SK-N-MC (cell line): ENCODE measurements at places on chromosomes 6 and 20.

- DNase-seq = no peak
These were observed 31.1 kb downstream of the RNF217 start for GRCh38 chr6:124993327-124993726.

DNA sequence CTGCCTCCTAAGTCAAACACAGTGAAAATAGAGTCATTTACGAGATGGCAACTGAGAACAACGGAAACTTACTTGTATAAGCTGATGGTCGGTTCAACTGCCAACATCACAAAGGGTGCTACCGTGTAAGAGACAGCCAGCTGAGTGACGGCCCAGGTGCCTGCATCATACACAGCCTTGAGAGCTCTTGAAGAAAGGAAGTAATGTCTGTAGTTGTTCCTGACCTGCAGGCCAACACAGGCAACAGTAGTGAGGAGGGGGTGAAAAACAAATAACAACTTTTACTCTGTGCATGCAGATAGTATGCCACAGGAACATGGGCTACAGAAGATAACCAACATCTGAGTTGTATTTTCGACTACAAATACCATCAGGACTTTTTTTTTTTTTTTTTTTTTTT is 102.7 kb downstream of the MBOAT1 start:
- no peak for DNase-seq

GRCh38 chr6:137452333-137452894 is 41.8 kb downstream of the OLIG3 start:
- no peak for DNase-seq

- no peak for DNase-seq
These were observed 161.8 kb downstream of the KCNQ5 start for GRCh38 chr6:72783666-72784065.

- DNase-seq = peak; percentile 66
These were observed 13.4 kb upstream of the TNFAIP3 start for GRCh38 chr6:137853569-137854213.

DNA sequence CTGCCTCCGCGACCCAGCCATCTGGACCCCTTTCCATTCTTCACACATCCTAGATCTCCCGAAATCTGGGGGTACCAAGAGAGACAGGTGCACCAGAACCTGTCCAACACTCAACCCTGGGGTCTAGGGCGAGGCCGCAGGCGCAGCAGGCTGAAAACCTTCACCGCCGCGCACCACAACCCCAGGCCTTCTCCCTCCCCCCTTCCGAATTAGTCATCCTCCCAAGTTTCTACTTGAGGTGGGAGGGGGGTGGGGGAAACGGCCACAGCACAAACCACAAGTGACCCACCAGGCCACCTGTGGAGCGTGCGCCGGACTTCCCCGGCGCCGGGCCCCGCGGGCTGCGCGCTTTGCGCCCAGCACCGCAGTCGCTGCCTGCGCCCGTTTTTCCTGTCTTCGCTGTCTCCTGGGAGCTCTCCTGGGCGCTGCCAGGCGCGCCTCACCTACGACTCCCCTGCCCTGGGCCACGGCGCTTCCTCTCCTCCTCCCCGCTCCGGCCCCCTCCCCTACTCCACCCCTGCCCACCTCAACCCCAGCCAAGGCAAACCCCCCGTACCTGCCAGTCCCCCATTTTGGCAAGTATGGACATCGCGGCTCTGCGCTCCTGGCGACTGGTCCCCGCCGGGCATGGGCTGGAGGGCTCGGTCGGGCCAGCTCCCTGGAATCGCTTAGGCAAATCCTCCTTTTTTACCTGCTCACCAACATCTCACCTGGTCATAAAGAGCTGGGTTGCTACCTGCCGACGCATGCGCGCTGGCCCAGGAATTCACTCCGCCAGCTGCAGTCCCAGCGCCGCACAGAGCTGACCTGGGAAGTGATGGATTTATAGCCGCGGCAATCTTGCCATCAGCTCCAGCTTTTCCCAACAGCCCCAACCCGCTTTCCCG is 4.2 kb upstream of the TFAP2A start:
- DNase-seq = no peak

DNA sequence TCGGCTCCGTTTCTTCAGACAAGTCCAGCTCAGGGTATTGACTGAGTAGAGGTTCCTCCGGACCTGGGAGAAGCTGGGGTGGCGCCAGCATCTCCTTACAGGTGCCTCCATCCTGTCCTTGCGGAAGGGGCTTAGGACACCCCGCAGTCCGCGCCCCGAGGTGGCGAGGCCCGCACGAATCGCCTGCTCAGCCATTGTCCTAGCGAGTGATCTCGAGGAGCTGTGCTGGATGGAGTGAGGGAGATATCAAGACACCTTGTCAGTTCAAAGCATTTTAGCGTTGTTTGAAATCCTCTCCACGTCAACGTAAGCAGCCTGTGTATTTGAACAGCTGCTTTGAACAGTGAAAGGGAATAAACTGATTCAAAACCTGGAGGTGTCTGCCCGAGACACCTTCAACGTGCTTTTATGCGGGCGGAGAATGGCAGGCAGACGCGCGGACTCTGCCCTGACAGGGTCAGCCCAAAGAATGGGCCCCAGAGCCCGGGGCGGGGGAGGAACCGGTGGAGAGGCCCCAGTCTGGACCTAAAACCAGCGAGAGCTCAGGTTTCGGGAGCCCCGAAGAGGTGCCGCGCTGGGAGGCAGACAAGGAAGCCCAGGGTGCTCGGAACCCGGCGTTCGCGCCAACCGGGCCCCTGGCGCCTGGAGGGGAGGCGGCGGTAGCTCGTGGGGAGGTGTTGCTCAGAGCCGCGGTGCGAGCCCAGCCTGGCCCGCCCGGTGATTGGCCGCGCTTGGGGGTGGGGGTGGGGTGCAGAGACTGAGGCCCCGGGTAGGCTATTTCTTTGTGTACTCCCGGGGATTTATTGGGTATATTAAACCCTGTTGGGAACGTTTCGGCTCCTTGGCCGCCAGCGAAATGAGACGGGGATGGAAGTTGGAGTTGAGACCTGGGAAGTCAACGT is 3.1 kb upstream of the POU3F2 start:
- DNase-seq = no peak

GRCh38 chr6:144644776-144645175 is 359.6 kb downstream of the UTRN start:
- DNase-seq = no peak

- no peak for DNase-seq
These were observed 227.4 kb downstream of the LRFN2 start for GRCh38 chr6:40359808-40360207.

GRCh38 chr6:157648561-157648960 is 174.5 kb upstream of the SNX9 start:
- DNase-seq = no peak

- no peak for DNase-seq
These were observed 248.2 kb downstream of the LAMA2 start for GRCh38 chr6:129130959-129131681.

DNA sequence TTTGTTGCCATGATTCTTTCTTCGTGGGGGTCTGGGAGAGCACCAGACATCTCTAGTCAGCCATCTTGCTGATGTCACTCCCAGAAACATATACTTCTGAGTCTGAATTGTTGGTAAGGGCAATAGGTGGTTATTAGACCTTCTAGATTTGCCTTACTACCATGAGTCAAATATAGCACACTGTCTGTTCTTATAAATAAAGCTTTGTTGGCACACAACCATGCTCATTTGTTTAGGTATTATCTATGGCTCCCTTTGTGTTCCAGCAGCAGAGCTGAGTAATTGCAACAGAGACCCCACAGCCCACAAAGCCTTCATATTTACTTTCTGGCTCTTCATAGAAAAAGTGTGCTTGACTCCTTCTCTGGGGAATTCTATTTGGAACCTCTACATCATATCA is 62.9 kb downstream of the CDH26 start:
- no peak for DNase-seq

GRCh38 chr6:128739112-128739511 is 143.8 kb upstream of the LAMA2 start:
- DNase-seq = no peak

DNA sequence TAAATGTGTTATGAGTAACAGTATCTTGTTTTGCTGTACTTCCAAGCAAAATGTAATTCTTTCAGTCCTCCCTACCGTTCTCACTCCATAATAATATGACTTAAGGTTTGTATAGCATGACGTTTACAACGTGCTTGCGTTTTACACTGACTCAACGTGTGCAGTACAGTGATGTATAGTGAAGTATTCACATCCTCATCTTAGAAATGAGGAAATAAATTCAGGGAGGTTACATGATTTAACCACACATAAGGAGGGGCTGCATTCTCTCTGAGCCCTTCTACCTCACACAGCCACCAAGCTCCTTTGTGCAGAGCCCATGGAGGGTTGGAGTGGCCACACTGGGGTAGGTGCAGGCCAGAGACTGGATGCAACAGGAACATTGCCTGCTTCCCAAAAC is 164.5 kb downstream of the MTHFD1L start:
- no peak for DNase-seq

DNA sequence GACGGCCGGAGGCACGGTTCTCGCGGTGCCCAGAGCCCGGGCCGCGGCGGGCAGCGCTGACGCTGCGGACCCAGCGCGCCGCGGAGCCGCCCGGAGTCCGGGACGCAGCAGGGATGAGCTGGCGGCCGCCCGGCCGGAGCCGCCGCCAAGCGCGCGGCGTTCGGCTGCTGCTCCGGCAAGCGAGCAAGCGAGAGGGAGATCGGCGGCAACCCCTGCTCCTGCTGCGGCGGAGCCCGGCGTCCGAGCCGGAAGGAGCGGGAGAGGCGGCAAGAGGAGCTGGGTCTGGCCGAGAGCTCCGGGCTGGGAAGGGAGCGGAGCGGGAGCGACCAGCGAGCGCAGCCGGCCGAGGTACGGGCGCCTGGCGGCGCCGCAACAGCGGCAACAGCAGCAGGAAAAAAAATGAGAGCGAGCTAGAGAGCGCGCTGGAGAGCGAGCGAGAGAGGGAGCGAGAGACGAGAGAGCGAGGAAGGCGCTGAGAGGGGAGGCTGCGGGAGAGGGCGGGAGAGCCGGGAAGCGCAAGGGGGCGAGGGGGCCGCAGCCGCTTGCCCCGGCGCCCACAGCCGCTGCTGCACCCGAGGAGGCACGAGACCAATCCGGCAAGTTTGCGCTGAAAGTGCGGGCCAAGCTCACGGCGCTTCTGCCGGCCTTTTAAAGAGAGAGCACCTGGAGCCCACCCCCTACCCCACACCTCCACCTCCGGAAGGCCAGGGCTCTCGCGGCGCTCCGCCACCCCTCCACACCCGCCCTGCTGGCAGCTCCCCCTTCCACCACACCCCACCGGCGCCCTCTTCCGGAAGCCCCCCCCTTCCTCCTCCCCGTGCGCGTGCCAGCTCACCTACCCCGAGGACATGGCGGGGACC is 496 bp downstream of the GRM4 start:
- DNase-seq = no peak

GRCh38 chr6:116087437-116088027 is 13.1 kb upstream of the NT5DC1 start:
- no peak for DNase-seq

DNA sequence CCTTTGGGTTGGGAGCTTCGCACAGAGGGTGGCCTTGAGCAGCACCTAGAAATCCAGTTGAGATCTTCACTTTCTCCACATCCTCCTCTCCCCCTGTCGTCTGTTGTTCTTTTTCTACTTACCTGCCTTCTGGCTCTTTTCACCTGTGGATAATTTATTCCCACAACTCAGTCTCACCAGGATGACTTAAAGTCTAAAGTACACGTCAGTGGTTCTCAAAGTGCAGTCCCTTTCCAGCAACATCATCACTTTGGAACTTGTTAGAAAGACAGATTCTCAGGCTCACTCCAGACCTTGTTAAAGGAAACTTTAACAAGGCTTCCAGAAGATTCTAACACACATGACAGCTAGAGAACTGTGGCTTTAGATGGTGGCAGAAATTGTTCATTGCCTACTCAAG is 27.7 kb upstream of the BCAS1 start:
- no peak for DNase-seq

DNA sequence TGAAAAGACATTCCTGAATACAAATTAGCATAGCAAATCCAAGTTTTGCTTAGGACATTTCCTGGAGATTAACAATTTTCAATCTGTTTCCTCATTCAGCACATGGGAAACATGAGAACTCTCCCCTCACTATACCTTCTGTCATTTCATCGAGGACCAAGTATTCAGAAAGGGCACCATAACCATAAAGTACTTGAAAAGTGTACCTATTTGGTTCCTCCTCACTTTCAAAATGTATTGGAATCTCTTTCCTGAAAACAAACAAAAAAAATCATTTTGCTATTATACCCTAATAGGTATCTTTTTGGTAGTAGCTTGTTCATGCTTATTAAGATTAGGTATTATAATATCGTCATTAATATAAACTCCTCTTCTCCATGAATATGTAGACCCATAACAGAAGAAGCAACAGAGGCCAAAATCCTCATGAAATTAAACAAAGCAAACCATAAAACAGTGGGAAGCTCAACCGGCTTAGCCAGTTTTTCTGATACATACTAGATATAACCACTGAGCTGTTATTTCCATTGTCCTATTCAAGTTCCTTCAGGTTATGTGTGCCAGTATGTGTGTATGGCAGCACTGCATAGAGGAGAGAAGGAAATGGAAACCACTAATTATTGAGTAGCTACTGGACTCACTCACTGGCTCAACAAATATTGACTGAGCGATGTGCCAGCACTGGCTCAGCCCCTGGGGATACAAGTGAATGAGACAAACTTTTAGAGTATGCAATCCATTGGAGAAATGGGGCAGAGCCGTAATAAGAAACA is 274.0 kb downstream of the MAFB start:
- DNase-seq = no peak

- no peak for DNase-seq
These were observed 51.9 kb downstream of the ILRUN start for GRCh38 chr6:34644716-34645115.

DNA sequence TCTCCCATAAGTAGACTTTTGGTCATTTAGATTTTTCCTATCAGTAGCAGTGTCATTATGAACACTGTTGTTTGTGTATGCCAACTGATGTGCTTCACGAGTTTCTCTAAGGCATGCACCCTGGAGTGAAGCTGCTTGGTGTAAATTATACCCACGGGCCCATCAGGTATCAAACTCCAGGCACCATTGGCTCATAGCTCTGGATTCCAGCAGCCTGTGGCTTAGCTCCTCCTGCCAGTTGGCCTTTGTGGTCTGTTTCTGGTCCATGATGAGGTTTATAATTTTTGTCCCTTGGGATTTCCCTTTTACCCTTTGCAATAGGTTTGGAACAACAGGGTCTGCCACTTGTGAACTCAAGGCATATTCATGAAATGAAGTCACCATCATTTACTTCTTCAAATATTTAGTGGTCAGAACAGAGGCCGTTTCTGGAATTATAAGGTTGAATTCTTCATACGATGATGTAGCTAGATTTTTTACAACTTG is 350.5 kb downstream of the PRL start:
- DNase-seq = no peak

- no peak for DNase-seq
These were observed 194.7 kb upstream of the SOX4 start for GRCh38 chr6:21398741-21399325.
